ENCODE measurements at places on chromosomes 1 and 21.

- peak; percentile 77 for DNase-seq
Measured at GRCh38 chr1:153572569-153573015, 6.9 kb upstream of the S100A2 start.

GRCh38 chr21:46323227-46323709 lies 402 bp downstream of the C21orf58 start:
- no peak for DNase-seq

GRCh38 chr1:25900219-25900618 lies 6.0 kb downstream of the STMN1 start:
- no peak for DNase-seq

GRCh38 chr1:226534645-226535044 lies 13.9 kb upstream of the STUM start:
- no peak for DNase-seq

DNA sequence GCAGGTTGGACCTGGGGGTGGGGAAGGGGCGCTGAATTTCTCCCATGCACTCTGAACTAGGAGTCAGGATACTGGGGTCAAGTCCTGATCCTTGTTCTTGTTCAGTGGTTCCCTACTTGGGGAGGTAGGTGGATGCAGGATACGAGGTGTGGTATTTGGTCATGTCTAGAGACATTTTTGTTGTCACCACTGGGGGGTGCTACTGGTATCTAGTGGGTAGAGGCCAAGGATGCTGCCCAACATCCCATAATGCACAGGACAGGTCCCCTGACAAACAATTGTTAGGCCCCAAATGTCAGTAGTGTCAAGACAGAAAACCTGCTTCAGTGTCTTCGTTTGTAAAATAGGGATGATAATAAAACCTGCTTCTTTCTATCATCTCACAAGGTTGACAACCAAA lies 259.0 kb upstream of the FOXD3 start:
- DNase-seq, result no peak

- no peak for DNase-seq
Measured at GRCh38 chr1:160829766-160830165, 32.9 kb downstream of the CD244 start.
